ENCODE measurements at places on chromosomes 13 and 19. TPM values are rescaled to one million over a fixed set of nuclear protein-coding genes. Genes with fewer than 3 reads are reported as not detected.

- no peaks in the 10 kb centered on the region for H3K36me3 ChIP-seq
- no peaks in the 10 kb centered on the region for H3K27me3 ChIP-seq
- no peak overlapping the region for H3K4me3 ChIP-seq
- no peak for DNase-seq
Observed at GRCh38 chr19:47340477-47341208, 8.5 kb upstream of the DHX34 start.

- no peaks in the 10 kb centered on the region for H3K4me1 ChIP-seq
- H3K4me3 ChIP-seq = no peak overlapping the region
- H3K36me3 ChIP-seq = no peaks in the 10 kb centered on the region
- peak overlapping the region; percentile 81 for H3K27ac ChIP-seq
Observed at GRCh38 chr13:114144606-114145244, 12.3 kb upstream of the RASA3 start.

- H3K27ac ChIP-seq = no peak overlapping the region
- no peak overlapping the region for H3K4me3 ChIP-seq
- no peak for DNase-seq
- no peaks in the 10 kb centered on the region for H3K27me3 ChIP-seq
- no peaks in the 10 kb centered on the region for H3K36me3 ChIP-seq
Observed at GRCh38 chr19:47633517-47633916, 24.6 kb downstream of the BICRA start.

Gene ZNF850
- 3.0 TPM for total RNA-seq

DNA sequence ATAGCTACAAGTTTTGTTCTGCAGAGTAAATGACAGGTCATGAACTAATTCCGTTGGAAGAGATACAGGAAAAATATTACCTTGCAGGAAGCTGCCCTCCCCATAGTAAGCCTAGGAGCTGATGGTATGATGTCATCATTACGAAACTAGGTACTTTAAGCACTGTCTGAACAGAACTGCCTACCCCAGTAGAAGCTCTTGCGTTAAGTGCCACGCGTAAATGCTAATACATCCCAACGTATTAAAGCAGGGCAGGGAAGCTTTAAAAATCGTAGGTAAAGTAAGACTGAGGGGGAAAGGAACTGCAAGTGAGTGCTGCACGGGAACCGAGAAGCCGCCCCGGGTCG, 572 bp downstream of the UGGT2 start:
- H3K36me3 ChIP-seq = no peaks in the 10 kb centered on the region
- H3K27ac ChIP-seq = peak overlapping the region; percentile 62
- DNase-seq = no peak
- H3K4me1 ChIP-seq = no peaks in the 10 kb centered on the region
- no peaks in the 10 kb centered on the region for H3K27me3 ChIP-seq

DNA sequence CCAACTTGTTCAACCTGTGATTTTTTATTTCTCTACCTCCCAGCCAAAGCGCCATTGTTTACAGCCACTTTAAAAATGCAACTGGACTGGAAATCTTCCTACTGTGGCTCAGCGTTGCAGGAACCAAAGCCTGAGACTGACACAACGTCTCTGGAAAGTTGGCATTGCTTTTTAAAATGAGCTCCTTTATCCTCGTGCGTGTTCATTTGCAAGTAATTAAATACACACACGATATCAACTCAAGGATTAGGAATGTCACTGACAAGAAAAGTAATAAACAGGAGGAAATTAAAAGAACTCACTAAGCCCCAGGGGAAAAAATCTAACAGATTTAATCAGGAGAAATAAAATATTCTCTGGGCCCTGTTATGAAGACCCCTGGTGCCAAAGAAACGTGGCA, 184.6 kb upstream of the IRS2 start:
- no peaks in the 10 kb centered on the region for H3K36me3 ChIP-seq
- H3K4me3 ChIP-seq = no peak overlapping the region
- H3K27me3 ChIP-seq = no peaks in the 10 kb centered on the region
- no peak overlapping the region for H3K27ac ChIP-seq
- no peak for DNase-seq

DNA sequence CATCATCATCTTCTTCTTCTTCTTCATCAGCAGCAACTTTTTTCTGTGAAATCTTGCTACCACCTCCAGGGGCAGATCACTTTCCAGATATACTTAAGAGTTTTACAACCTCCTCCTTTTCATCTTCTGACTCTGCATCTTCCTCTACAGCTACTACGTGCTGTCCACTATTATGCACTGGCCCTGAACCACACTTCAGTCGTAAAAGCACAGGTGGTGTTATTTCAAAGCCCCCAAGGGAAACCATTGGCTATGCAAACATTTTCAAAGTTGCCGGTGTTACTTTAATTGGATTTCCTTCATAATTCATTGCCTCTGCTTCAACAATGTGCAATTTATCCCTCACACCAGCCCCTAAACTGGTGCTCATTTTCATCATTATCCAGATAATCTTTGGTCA, 75.0 kb downstream of the POLR1D start:
- no peaks in the 10 kb centered on the region for H3K4me1 ChIP-seq
- no peak overlapping the region for H3K4me3 ChIP-seq
- no peak for DNase-seq
- H3K27me3 ChIP-seq = no peaks in the 10 kb centered on the region
- no peak overlapping the region for H3K27ac ChIP-seq
- H3K36me3 ChIP-seq = no peaks in the 10 kb centered on the region

DNA sequence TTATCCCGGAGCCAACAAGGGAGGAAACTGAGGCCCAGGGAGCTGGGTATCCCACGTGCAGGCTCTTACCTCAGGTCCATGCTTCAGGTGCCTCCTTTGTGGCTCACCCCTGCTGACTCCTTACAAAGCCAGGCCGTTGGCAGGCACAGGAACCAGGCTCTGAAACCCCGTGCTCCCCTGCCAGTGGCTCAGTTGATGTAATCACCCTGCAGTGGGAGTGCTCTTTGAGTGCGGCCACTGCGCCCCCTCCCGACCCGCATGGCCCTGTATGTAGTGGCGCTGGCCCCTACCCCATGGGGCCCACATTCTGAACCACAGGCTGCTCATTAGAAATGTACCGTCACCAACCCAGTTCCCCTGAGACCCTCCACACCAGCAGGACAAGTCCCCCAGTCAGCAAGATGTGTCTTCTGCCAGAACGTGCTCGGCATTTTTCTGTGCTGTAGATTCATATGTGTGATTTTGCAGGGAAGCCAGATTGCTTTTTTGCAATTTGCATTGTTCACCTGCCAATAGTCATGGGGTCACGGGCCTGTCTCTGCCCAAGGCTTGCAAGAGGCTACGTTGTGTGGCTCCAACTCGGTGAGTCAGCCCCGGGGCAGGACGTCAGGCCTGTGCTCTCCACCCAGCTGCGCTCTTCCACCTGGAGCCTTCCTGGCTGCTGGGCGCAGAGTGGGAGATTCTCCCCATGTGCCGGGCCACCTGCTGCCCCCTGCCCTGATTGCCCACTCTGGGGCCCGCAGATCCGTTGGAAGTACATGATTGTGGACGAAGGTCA, 60.3 kb downstream of the SMARCA4 start:
- no peak for DNase-seq
- peaks cover 14% of the 10 kb centered on the region for H3K4me1 ChIP-seq
- no peaks in the 10 kb centered on the region for H3K27me3 ChIP-seq
- H3K27ac ChIP-seq = no peak overlapping the region
- H3K4me3 ChIP-seq = no peak overlapping the region

DNA sequence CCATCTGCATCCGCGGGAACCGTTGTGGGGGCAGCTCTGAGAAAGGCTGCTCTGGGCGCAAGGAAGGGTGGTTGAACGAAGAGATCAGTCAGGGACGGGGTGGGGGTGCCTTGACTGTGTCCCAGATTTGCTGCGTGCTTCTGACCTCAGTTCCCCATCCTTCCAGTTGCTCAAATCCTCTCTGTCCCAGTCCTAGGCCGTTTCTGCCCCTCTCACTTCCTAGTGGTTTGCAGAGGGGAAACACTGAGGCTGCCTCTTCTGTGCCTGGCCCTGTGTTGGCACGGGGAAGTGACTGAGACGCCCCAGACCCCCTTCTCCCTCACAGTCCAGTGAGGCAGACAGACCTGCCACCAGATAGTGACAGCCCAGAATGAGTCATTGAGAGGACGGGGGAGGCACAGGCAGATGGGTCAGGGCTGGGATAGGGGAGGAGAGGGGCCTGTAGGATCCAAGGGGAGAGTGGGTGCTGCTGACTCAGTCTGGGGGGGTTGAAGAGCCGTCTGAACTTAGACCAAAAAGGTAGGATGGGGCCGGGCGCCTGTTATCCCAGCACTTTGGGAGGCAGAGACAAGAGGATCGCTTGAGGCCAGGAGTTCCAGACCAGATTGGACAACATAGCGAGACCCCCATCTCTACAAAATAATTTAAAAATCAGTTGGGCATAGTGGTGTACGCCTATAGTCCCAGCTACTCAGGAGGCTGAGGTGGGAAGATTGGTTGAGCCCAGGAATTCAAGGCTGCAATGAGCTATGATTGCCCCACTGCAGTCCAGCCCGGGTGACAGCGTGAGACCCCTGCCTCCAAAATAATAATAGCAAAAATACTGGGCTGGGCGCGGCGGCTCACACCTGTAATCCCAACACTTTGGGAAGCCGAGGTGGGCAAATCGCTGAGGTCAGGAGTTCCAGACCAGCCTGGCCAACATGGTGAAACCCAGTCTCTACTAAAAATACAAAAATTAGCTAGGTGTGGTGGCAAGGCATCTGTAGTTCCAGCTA, 26.5 kb downstream of the NUMBL start:
- peak; percentile 40 for DNase-seq
- peak overlapping the region; percentile 57 for H3K4me3 ChIP-seq
- H3K36me3 ChIP-seq = no peaks in the 10 kb centered on the region
- peak overlapping the region; percentile 89 for H3K27ac ChIP-seq
- H3K4me1 ChIP-seq = peaks cover 3% of the 10 kb centered on the region

- DNase-seq = no peak
- no peaks in the 10 kb centered on the region for H3K4me1 ChIP-seq
- H3K27me3 ChIP-seq = no peaks in the 10 kb centered on the region
Observed at GRCh38 chr19:51830274-51830673, 35.3 kb downstream of the FPR3 start.

GRCh38 chr19:1133471-1133929, 29.7 kb downstream of the GPX4 start:
- peak overlapping the region; percentile 56 for H3K4me3 ChIP-seq
- peak overlapping the region; percentile 91 for H3K27ac ChIP-seq
- peaks cover 56% of the 10 kb centered on the region for H3K4me1 ChIP-seq
- DNase-seq = no peak

Gene IFNL1
- not detected for total RNA-seq

Gene ZIC2
- total RNA-seq = not detected

DNA sequence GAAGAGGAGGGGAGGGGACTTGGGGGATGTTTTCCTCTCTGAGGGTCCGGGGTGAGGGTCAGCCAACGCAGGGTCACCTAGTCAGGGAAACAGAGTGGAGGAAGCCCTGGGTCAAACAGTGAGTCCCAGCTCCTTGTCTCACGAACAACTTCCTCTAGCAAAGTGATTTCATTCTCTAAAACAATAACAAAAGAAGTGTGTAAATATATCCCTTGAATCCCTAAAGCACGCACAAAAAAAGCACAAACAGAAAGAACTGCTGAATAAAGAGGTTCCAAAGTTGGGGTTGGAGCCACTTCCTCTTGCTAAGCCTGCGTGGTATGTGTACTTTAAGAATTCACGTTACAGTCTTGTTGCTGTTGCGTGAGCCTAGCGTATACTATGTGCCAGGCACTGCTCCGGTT, 1.5 kb upstream of the C5AR2 start:
- peak overlapping the region; percentile 60 for H3K27ac ChIP-seq
- no peaks in the 10 kb centered on the region for H3K36me3 ChIP-seq
- no peak for DNase-seq
- no peak overlapping the region for H3K4me3 ChIP-seq
- H3K27me3 ChIP-seq = no peaks in the 10 kb centered on the region
- no peaks in the 10 kb centered on the region for H3K4me1 ChIP-seq

DNA sequence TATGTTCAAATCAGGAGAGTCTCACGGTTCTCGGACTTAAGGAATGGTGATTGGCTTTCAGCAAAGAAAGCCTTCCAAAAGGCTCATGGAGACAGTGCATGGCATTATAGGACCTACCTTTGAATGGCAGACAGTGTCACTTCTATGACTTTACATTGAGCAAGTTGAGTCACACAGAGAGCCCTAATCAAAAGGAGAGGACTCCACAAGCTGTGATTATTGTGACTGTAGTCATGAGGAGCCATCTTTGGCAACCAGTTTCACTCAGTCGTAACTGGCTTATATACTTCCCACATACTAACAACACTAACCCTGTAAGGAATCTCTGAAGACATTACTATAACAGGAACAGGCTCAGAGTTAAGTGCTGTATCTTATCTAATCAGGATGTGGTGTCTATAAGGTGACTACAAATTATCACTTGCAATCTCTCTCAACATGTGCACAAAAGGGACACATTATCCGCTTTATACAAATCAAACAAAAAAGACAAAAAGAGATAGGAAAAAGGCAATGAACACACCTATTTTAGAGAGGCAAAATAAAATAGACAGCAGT, 6.1 kb downstream of the LGALS14 start:
- H3K27ac ChIP-seq = no peak overlapping the region
- H3K4me3 ChIP-seq = no peak overlapping the region
- no peak for DNase-seq
- H3K4me1 ChIP-seq = no peaks in the 10 kb centered on the region
- H3K36me3 ChIP-seq = no peaks in the 10 kb centered on the region

Gene FSTL3
- total RNA-seq = 94.9 TPM

Gene CDX2
- total RNA-seq = 33.0 TPM

- peak overlapping the region; percentile 84 for H3K27ac ChIP-seq
- no peaks in the 10 kb centered on the region for H3K4me1 ChIP-seq
- H3K27me3 ChIP-seq = no peaks in the 10 kb centered on the region
- H3K4me3 ChIP-seq = peak overlapping the region; percentile 80
- no peaks in the 10 kb centered on the region for H3K36me3 ChIP-seq
Observed at GRCh38 chr13:48094404-48094780, 512 bp downstream of the MED4 start.

- no peaks in the 10 kb centered on the region for H3K4me1 ChIP-seq
- no peaks in the 10 kb centered on the region for H3K36me3 ChIP-seq
- DNase-seq = no peak
- no peak overlapping the region for H3K4me3 ChIP-seq
Observed at GRCh38 chr13:45705918-45706317, 3.8 kb downstream of the CBY2 start.

Gene HCST
- total RNA-seq = 9.7 TPM

Gene RDH8
- total RNA-seq = not detected

- no peaks in the 10 kb centered on the region for H3K4me1 ChIP-seq
- H3K4me3 ChIP-seq = no peak overlapping the region
- H3K27ac ChIP-seq = no peak overlapping the region
Observed at GRCh38 chr13:51663973-51664957, 80.0 kb downstream of the WDFY2 start.

DNA sequence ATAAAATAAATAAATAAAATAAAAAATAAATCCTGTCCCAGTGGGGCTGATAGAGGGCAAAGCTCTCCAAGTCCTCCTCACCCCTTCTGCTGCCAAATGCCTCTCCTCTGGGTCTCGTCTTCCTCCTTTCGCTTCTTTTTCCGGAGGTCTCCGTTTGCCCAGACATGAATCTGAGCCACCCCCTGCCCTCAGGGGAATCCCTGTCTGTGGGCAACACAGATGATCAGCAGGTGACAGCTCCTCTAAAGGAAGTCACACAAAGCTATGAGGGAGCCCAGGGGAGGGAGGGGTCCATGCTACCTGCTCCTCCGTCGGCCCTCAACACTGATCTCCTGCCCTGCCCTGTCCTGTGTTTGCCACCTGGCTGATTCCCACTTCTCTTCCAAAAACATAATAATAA, 479 bp downstream of the TMEM150B start:
- no peaks in the 10 kb centered on the region for H3K27me3 ChIP-seq
- peaks cover 7% of the 10 kb centered on the region for H3K36me3 ChIP-seq
- H3K27ac ChIP-seq = no peak overlapping the region
- no peak for DNase-seq

Gene TMEM221
- total RNA-seq = not detected

All from Peyer's patch (tissue), 4 donors.